Sigmoid colon (tissue), 7 donors: ENCODE measurements at places on chromosomes 5 and 9.

- DNase-seq, result no peak
Measured at GRCh38 chr9:69456201-69456600, 131.2 kb downstream of the ENTREP1 start.

DNA sequence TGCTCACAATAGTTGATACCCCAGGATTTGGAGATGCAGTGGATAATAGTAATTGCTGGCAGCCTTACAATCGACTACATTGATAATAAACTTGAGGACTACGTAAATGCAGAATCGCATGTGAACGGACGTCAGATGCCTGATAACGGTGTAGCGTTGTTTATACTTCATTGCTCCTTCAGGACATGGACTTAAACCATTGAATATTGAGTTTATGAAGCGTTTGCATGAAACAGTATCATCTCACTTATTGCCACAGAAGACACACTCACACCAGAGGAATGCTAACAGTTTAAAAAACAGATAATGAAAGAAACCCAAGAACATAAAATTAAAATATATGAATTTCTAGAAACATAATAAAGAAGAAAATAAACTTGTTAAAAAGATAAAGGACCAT lies 101.6 kb downstream of the GABBR2 start:
- DNase-seq, result no peak

GRCh38 chr5:149581192-149581861 lies at the start of gene ARHGEF37:
TSS of gene ARHGEF37 (plus strand) at chr5:149581498. CDS start at chr5:149597770, 16,272 bp downstream.
- DNase-seq, result peak; percentile 96

GRCh38 chr5:125409234-125409860 lies 662.9 kb upstream of the ZNF608 start:
- no peak for DNase-seq

- DNase-seq, result peak; percentile 91
Measured at GRCh38 chr5:172437445-172438318, 16.6 kb downstream of the SH3PXD2B start.
